ENCODE measurements at places on chromosomes 12 and 14.

GRCh38 chr12:24109381-24110039 lies 160.0 kb upstream of the SOX5 start:
- no peak for DNase-seq

GRCh38 chr12:6392504-6392903 lies 8.5 kb downstream of the LTBR start:
- no peak for DNase-seq

DNA sequence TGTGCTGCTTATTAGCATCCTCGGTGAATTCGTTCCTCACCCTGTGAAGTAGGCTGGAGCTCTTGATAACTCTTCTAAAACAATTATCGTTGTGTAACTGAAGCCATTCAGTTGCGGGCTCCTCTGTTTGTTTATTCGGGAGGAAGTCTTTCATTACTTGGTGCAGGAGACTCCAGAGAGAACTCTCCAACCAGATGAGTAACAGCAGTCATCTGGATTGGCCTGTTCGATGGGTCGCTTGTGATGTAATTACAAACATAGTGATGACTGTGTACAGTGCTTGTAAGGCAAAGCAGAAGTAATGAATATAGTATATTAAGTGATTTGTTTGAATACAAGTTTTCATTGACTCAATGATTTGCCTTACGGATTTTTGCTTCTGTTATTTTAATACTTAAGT lies 10.9 kb downstream of the ATP6V0A2 start:
- DNase-seq: no peak

GRCh38 chr12:124663771-124664366 lies 96.5 kb upstream of the NCOR2 start:
- DNase-seq: no peak

- no peak for DNase-seq
Measured at GRCh38 chr14:96757456-96757855, 39.7 kb upstream of the VRK1 start.
